ENCODE measurements at places on chromosomes 5 and 9. TPM values are rescaled to one million over a fixed set of nuclear protein-coding genes. Genes with fewer than 3 reads are reported as not detected.

The OR1J1 gene
- not detected for total RNA-seq

DNA sequence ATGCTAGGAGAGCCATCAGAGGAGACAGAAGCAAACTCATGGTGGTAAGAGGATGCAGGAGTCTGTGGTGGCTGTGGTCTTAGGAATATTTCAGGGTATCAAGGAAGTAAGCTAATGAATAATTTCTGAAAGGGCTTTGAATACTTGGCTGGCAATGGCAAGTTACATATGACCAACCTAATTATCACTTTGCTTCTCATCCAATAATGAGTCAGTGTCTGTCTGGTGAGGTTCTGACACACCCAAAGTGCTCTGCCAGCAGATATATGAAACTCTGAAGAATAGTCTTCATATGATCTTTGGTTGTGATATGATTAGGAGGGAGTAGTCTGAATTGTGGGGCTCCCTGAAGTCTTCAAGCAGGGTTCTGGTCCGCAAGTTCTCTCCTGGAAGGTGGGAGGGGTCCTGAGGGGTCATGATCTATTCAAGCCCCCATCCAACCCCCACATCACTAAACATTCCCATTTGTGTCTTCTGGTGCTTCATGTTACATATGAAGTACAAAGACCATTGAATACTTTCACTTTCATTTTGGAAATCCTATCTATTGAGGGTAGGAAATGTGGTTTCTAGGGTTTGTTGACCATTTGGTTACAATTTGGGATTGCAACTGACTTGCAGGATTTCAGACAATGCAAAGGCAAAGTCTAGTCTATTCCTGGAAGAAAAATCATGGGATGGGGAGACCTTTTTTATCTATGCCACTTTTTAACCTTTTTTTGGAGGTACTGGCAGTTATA is 199.9 kb upstream of the CDKN2B start:
- DNase-seq = no peak

DNA sequence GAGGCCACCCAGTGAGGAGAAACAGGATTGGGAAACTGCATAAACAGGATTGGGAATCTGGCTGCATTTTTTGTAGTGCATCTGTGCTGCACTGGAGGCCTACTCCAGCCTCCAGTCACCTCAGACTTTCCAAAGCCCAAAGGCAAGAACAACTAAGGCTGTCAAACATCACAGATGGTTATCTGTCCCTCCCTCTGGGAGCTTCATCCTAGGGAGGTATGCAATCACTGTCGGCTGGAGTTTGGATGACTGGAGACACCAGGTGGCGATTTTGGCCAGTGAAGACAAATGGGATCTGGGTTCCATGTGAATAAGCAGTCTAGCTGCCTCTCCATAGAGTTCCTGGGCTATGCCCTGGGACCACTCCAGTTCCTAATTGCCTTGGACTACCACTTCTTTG is 9.3 kb upstream of the SPINK13 start:
- DNase-seq = no peak

GRCh38 chr5:67695369-67695768 is 498.8 kb upstream of the CD180 start:
- DNase-seq = no peak

- DNase-seq = no peak
These were observed 13.0 kb upstream of the CCDC69 start for GRCh38 chr5:151236888-151237287.

DNA sequence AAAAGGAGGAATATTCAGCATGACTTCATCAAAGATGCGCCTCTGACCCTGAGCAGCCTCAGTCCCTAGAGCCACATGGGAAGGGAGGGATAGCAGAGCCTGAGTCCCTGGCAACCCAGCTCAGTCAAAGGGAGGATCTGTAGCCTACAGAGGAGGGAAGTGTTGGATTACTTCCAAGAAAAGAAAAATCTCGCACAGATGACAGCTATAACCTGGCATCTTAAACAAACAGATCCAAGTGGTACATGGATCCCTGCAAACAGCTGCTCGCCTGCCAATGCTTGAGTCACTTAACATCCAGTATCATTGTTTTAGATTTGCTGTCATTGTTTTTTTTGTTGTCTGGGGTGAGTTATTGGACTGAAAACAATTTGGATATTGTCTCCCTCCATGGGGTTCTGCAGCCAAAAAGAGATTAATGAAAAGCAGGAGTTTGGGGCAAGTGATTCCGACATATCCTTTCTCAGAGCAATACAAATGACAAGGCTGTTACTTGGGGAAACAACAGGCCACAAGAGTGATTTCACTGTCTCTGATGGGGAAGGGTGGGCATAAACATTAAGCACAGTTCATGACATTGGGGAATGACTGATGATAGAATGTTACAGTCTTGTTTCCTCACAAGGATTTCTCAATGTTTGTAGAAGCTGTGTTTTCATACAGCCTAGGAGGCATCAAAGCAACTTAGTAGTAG is 153.5 kb upstream of the KIF2A start:
- DNase-seq = no peak

GRCh38 chr9:117268847-117269446 is 145.9 kb downstream of the ASTN2 start:
- no peak for DNase-seq

- DNase-seq = no peak
These were observed 368.4 kb downstream of the TLE1 start for GRCh38 chr9:81320909-81321482.

- DNase-seq = no peak
These were observed 131.4 kb downstream of the OXCT1 start for GRCh38 chr5:41738710-41739354.

Measured in mesenteric fat pad (tissue), 1 donor.